KBM-7 (cell line): ENCODE measurements at places on chromosomes 13 and 19.

- DNase-seq = peak; percentile 93
Measured at GRCh38 chr19:58097781-58098681, at the start of gene ZSCAN18. Gene ZSCAN18, minus strand, starts transcription at chr19:58098231. Its CDS starts 7,964 bp downstream, at chr19:58090267.

DNA sequence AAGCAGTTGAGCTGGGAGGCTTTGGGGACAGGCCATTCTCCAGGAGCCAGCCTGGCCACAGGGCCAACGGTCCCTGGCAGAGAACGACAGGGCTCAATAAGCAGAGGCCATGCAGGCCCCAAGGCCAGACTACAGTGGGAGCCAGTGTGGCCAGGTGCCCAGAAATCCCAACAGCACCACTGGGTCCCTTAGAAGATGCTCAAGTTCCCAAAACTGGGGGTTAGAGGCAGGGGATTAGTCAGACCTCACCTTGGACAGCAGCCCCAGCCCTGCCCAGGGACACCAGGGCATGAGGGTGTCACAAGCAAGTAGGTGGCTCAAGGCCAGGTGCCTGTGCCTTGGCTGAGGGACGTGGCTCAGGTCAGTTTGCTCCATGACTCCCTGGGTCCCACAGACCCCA, 12.8 kb downstream of the SCGB2B2 start:
- no peak for DNase-seq

GRCh38 chr19:5948752-5949564, 29.0 kb downstream of the RANBP3 start:
- DNase-seq = no peak

DNA sequence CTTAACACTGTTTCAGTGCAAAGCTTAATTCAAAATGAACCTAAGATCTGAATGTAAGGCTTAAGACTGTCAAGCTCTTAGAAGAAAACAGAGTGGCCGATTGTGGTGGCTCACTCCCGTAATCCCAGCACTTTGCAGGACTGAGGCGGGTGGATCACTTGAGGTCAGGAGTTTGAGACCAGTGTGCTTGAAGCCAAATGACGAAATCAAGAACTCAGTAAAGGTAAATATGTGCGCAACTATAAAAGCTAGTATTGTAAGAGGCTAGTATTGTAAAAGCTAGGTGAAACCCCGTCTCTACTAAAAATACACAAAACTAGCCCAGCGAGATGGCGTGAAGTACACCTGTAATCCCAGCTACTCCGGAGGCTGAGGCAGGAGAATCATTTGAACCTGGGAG, 12.7 kb downstream of the ATP4B start:
- DNase-seq = no peak

GRCh38 chr13:24234200-24234915, 73.8 kb downstream of the SPATA13 start:
- no peak for DNase-seq

GRCh38 chr19:18605546-18606280, 886 bp downstream of the CRLF1 start:
- DNase-seq = no peak
